Heart right ventricle (tissue), 16 donors: ENCODE measurements at places on chromosomes 4 and X. TPM values are rescaled to one million over a fixed set of nuclear protein-coding genes. Genes with fewer than 3 reads are reported as not detected.

DNA sequence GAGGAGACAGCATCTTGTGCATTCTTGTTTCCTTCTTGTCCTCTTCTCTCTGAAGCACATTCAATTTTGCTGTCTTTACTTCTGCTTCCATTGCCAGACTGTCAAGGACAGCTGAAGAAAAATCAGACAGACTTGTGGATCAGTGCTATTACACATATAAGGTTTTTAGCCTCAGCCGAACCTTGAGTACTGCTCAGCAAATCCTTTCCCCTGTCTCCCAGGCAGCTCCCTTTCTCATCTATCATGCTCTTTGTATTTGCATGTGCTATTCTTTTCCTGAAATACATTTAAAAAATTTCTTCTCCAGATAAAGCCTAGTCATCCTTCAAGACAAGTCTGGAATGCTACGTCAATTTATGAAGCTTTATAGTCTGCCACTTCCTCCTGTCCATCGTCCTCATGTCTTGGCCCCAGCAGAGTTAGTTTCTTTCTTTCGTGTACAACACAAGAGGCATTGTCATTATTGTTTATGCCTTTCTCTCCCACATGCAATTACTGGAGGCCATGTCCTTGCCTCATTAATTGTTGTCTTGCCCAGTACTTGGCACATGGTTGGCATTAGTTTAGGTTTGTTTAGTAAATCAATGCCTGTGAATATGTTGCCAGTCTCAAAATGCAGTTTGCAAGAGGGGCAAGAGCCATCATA is 45.1 kb downstream of the ADGRL3 start:
- DNase-seq, result no peak

GRCh38 chr4:163535657-163536056 is 41.2 kb downstream of the TMA16 start:
- DNase-seq, result no peak

DNA sequence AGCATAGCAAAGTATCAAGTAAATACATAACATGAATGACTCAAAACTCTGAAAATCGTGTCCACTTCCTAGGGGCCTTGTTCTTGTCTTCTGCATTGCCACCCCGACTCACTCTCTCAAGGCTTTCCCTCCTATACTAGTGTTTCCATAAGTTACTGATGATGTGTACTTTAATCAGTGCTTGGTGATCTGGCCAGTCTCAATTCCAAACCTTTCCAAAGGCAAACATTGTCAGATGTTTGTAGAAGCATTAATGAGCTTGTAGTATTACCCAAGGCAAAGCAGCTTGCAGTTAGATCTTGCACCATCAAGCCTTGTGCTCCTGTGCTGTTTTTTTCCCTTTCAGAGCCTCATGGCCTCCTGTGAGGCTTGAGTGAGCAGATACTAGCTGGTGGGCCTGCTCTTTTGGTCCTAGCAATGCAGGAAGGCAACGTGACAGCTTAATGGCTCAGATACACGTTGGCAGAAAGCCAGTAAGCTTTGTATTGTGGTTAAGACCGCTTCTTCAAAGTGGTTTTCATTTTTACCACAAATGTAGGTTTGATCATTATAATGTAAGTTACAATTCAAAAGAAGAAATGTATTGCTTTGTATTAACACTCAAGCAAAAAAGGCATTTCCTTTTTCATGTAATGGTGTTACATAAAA is 51.8 kb downstream of the RBPJ start:
- DNase-seq, result no peak

DNA sequence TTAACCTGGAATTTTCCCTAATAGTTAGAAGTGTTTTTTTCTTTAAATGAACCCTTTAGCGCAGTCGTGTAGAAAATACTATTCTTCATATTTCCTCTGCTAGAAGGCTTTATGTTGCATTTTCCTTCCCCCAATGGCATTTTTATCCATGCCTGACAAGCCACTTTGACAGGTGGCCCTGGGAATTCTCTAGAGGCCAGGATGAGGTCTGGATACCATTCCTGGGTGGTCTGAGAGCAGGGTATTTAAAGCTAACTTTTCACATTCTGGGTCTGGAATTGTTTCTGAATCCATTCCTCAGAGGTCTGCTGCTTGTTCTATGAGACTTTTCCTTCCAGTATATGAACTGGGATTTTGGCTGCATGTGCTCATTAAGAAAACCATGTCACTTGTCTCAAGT is 31.2 kb upstream of the PDGFRA start:
- DNase-seq, result no peak

DNA sequence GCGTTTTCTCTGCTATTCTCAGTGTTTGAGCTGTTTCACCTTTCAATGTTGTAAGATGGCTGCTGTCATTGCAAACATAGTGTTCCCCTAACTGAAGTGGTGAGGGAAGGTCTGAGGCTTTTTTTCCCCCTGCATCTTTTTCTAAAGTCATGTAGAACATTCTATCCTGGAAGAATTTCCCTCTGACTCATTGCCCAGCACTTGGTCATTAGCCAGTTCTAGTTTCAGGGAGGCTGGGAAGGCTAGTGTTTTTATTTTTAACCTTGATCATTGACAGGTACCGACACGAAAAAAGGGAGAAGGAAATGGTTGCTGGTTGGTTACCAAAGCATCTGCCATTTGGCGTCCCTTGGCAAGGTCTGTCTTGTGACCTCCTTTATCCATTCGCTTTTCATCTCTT is 6.6 kb downstream of the LANCL3 start:
- DNase-seq, result no peak

DNA sequence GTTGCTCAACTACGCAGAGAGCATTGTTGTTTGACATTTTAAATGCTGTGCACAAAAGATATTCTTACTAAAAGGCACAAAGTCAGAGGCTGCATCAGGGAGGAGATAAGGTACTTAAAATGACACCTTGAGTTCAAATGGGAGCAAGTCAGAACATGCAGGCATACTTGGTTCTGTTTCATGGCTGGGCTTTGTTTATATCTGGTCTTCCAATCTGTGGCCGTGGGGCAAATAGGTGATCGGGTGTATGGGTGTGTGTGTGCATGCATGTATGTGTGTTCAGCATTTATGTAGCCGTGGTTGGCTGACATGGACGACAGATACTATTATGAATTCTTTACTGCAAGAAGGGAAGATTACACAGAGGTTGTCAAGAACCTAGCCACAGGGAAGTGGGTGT is 106.1 kb downstream of the RASL11B start:
- no peak for DNase-seq

DNA sequence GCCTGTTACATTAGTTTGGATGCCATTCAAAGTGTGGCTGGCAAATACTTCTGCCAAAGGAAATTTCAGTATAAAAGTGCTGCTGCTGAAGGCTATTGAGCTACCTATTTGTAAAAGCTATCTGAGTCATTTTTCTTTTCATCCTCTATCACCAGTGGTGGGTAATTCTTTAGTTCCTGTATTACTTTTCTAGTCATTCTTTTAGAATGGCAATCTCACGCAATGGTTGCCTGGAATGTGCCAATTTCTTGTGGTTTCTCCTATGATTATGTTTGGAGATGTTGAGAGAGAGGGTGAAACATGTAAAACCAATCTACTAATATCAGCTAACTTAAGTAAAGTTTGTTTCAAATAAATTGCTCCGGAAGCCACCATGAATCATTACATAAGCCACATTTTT is 685.0 kb downstream of the RAPGEF2 start:
- DNase-seq, result no peak

Gene NEK1
- total RNA-seq, result 17.5 TPM

Gene NUP54
- total RNA-seq, result 22.6 TPM

Gene ZBTB49
- 4.9 TPM for total RNA-seq

Gene XAGE2
- total RNA-seq, result not detected
